ENCODE measurements at places on chromosomes 2 and 18. TPM values are rescaled to one million over a fixed set of nuclear protein-coding genes. Genes with fewer than 3 reads are reported as not detected.

The IL18RAP gene
- total RNA-seq, result 4.2 TPM

The CHRNA1 gene
- total RNA-seq, result not detected

The KCNE4 gene
- total RNA-seq, result not detected

The BBS5 gene
- total RNA-seq, result 1.8 TPM

The DNAJC27 gene
- 13.2 TPM for total RNA-seq

The TACR1 gene
- not detected for total RNA-seq

The FAM237A gene
- total RNA-seq, result not detected

The AQP12A gene
- total RNA-seq, result not detected

The HOXD13 gene
- total RNA-seq, result not detected

The DYSF gene
- total RNA-seq, result 0.28 TPM

The ONECUT2 gene
- not detected for total RNA-seq

The MROH2A gene
- not detected for total RNA-seq

The WNT10A gene
- 11.1 TPM for total RNA-seq

The NT5DC4 gene
- total RNA-seq, result not detected

The XRCC5 gene
- total RNA-seq, result 235 TPM

The CCDC148 gene
- not detected for total RNA-seq

- H3K36me3 ChIP-seq, result no peaks in the 10 kb centered on the region
- H3K27me3 ChIP-seq, result no peaks in the 10 kb centered on the region
- no peaks in the 10 kb centered on the region for H3K4me1 ChIP-seq
- H3K27ac ChIP-seq, result no peak overlapping the region
- no peak overlapping the region for H3K4me3 ChIP-seq
- no peak for DNase-seq
Measured at GRCh38 chr18:68874361-68874760, 76.5 kb downstream of the CCDC102B start.

GRCh38 chr2:119541476-119541875 lies 2.8 kb upstream of the CFAP221 start:
- no peak for DNase-seq
- H3K36me3 ChIP-seq, result no peaks in the 10 kb centered on the region
- H3K27ac ChIP-seq, result no peak overlapping the region
- peaks cover 5% of the 10 kb centered on the region for H3K4me1 ChIP-seq

DNA sequence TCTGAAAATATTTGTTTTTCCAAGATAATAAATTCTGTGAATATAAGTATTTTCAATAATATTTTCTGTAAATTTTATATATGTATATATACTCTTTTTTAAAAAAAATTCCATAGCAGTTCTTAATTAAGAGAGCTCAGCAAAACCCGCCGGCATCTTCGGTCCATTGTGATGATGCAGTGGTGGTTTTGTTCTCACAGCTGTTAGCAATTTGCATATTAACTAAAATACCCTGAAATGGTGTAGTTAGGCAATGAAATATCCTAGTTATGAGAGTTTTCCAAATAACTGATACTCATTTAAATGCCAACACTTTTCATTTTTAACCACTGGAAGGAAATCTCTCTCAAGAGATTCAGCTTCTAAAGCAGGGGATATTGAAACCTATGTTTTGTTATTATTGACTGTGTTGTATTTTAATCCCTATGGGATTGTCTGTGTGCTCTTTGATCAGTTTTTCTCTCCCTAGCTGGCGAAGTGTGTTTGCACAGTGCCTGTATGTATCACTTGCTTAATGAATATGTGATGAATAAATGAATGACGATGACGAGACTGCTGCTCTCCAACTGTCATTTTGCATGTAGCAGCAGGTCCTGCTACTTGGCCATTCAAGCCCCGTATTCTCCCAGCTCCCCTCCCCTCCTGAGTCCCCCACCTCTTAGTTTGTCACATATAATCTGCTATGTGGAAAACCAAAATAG lies 42.4 kb downstream of the PSMG2 start:
- no peak for DNase-seq
- peaks cover 2% of the 10 kb centered on the region for H3K4me1 ChIP-seq
- no peaks in the 10 kb centered on the region for H3K36me3 ChIP-seq
- H3K27me3 ChIP-seq, result no peaks in the 10 kb centered on the region
- no peak overlapping the region for H3K4me3 ChIP-seq

GRCh38 chr18:79552140-79552631 lies 127.4 kb upstream of the CTDP1 start:
- no peaks in the 10 kb centered on the region for H3K36me3 ChIP-seq
- DNase-seq, result no peak
- no peaks in the 10 kb centered on the region for H3K4me1 ChIP-seq
- H3K4me3 ChIP-seq, result no peak overlapping the region
- H3K27ac ChIP-seq, result no peak overlapping the region
- no peaks in the 10 kb centered on the region for H3K27me3 ChIP-seq

DNA sequence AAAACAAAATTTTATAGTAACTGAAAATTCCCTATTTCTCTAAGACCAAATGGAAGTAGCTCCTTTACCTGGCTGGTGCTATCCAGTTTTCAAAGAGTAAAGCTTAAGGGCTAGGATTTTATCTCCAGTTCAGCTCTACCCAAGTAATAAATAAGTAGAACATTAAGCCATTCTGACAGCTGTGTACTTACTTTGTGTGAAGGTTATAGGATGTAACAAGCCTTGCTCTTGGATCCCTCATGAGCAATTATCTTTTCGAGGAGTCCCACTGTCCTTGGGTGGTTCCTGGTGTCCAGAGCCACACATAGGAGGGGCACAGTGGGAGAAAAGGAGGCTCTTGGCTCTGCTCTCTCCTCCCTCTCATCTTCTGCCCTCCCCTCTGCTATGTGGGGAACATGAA lies 45.5 kb downstream of the KIF5C start:
- no peaks in the 10 kb centered on the region for H3K27me3 ChIP-seq
- no peak for DNase-seq
- H3K36me3 ChIP-seq, result no peaks in the 10 kb centered on the region

- H3K27ac ChIP-seq, result no peak overlapping the region
- DNase-seq, result no peak
- H3K4me3 ChIP-seq, result no peak overlapping the region
Measured at GRCh38 chr2:212357606-212358005, 181.0 kb downstream of the ERBB4 start.

- peak overlapping the region; percentile 51 for H3K27ac ChIP-seq
- no peaks in the 10 kb centered on the region for H3K36me3 ChIP-seq
- DNase-seq, result peak; percentile 73
Measured at GRCh38 chr2:393711-394696, 106.1 kb upstream of the ALKAL2 start.

GRCh38 chr2:232478571-232479340 lies 8.9 kb downstream of the ECEL1 start:
- no peak for DNase-seq
- no peaks in the 10 kb centered on the region for H3K27me3 ChIP-seq
- H3K27ac ChIP-seq, result no peak overlapping the region
- no peaks in the 10 kb centered on the region for H3K36me3 ChIP-seq
- no peaks in the 10 kb centered on the region for H3K4me1 ChIP-seq

DNA sequence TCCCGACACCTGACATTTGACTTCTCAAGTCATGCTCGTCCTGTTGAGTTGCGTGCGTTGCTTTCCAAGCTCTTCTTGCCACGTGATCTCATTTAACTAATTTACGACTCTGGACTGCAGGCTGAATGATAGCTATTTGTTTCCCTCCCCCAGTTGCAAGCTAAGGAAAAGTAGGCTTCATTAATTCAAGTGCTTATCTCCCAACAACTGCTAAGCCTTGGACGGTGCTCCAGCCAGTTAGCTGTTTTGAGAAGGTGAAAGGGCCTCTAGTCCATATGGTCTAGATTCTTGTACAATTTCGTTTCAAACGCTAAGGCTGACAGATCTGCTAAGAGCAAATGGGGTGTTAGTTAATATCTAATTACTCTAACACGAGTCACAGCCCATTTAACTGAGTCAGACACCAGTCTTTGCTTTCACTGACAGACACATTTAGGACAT lies 21.1 kb downstream of the GPR45 start:
- no peak for DNase-seq
- no peaks in the 10 kb centered on the region for H3K4me1 ChIP-seq
- no peaks in the 10 kb centered on the region for H3K27me3 ChIP-seq
- H3K27ac ChIP-seq, result no peak overlapping the region

DNA sequence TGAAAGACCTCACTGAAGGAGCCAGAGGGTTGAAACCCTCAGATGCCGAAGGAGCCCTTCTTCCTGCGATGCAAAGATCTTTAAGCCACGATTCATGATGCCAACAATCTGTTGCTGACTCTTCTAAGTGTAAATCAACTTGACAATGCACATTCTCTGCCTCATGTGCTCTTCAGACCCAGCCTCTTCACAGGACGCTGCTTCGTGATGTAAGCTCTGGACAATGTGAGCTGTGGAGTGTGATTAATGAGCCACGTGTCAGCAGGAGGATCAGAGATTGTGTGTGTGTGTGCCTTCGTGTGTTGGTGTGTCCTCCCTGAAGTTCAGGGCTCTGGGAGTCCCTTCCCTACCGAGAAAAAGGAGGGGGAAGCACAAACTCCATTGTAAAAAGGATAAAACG lies 26.5 kb upstream of the TWIST2 start:
- H3K27me3 ChIP-seq, result peaks cover 9% of the 10 kb centered on the region
- H3K27ac ChIP-seq, result no peak overlapping the region
- no peak overlapping the region for H3K4me3 ChIP-seq
- DNase-seq, result no peak
- no peaks in the 10 kb centered on the region for H3K36me3 ChIP-seq

- no peak overlapping the region for H3K4me3 ChIP-seq
- H3K4me1 ChIP-seq, result no peaks in the 10 kb centered on the region
- H3K27ac ChIP-seq, result no peak overlapping the region
- H3K36me3 ChIP-seq, result no peaks in the 10 kb centered on the region
Measured at GRCh38 chr2:23549821-23550530, 165.0 kb downstream of the KLHL29 start.

GRCh38 chr2:5236249-5236648 lies 455.9 kb upstream of the SOX11 start:
- H3K4me1 ChIP-seq, result no peaks in the 10 kb centered on the region
- DNase-seq, result no peak
- no peak overlapping the region for H3K4me3 ChIP-seq

DNA sequence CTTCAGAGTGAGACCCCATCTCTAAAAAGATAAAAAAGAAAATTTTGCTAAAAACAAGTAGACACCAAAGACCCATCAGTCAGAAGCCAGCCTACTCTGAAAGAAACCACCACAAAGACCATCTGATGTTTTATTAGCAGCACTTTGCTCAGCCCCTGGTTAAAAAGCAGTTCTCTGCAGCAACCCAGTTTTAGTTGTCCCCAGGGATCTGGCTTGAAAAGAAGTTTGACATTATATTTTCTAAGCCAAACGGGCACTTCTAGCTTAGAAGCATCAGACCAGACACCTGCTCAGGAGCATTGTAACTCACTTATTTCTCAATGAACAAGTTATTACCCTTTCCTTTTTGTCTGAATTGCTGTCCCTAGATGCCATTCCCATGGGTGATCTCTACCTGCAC lies 164.2 kb upstream of the ETAA1 start:
- H3K27ac ChIP-seq, result no peak overlapping the region
- H3K36me3 ChIP-seq, result no peaks in the 10 kb centered on the region
- no peaks in the 10 kb centered on the region for H3K4me1 ChIP-seq
- no peak overlapping the region for H3K4me3 ChIP-seq
- DNase-seq, result no peak
- no peaks in the 10 kb centered on the region for H3K27me3 ChIP-seq

GRCh38 chr2:98012561-98012991 lies 16.8 kb upstream of the TMEM131 start:
- no peaks in the 10 kb centered on the region for H3K36me3 ChIP-seq
- no peak overlapping the region for H3K4me3 ChIP-seq
- H3K27me3 ChIP-seq, result no peaks in the 10 kb centered on the region
- DNase-seq, result no peak

DNA sequence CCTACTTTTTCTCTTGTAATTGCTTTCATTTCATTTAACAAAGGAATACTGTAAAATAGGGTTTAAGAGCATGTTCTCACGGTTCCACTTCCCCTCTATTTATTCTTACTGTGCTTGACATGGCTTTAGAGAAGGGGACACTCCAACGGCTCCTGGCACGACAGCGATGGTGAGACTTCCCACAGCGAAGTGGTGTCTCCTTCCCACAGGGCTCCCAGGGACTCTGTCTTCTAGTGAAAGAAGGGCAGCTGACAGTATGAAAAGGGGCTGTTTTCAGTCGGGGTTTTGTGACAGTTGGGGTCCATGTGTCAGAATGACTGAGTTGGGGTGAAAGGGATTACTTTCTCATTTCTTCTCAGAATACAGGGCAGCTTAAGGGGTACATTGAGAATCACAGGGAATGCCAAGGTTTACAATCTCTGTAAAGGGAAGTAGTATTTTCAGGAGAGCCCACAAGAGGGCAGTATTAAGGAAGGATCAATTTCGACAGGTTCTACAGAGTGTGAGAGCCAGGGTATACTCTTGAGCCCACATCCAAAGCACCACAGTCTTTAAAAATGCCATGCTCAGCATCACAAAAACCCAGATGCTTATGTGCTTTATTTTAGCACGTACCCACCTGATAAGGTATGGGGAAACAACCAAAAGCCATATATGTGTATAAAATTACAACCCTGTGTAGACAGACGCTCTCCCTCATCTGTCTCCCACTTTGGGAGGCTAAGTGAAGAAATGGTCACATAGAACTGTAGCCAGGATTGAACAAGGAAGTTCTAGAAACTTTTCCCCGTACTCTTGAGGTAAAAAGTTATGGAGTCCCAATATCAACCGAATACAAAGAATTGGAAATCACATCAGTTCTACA lies 31.3 kb upstream of the RAPGEF4 start:
- no peak overlapping the region for H3K4me3 ChIP-seq
- no peak for DNase-seq
- no peaks in the 10 kb centered on the region for H3K4me1 ChIP-seq
- H3K27ac ChIP-seq, result no peak overlapping the region
- H3K36me3 ChIP-seq, result no peaks in the 10 kb centered on the region

Data from CD4-positive, alpha-beta memory T cell (primary cell).